ENCODE measurements at places on chromosomes 6 and 20.

DNA sequence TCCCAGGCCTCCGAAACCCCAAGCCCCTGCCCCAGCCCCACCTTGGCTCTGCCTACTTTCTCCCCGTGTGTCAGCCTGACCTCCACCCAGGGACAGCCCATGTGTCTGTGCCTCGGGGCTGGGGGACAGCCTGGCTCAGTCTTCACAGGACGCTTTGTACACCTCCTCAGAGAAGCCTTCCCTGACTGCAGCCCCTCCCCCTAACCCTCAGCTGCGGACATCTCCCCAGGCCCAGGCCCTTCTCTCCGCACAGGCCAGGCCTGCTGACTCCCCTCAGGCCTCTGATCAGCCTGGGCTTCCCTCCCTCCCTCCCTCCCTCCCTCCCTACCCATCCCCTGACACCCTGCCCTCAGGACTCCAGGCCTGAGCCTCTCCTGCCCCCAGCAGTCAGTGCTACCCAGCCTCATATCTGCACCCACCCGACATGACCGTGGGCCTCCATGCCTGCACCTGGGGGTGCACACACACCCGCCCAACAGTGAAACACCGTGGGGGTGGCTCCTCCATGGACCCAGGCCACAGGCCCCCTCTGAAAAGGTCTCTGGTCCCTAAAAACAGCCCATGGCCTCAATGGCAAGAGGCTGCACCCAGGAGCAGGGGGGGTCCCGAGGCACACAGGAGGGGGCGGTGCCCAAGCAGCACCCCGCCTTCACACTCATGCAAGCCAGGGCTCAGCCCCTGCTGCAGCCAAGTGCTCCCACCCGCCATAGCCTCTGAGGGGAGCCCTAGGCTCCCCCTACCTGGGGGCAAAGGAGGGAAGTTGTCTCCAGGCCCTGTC lies 12.9 kb downstream of the LAMA5 start:
- DNase-seq: no peak

- no peak for DNase-seq
These were observed 4.1 kb downstream of the FAM210B start for GRCh38 chr20:56362833-56363413.

DNA sequence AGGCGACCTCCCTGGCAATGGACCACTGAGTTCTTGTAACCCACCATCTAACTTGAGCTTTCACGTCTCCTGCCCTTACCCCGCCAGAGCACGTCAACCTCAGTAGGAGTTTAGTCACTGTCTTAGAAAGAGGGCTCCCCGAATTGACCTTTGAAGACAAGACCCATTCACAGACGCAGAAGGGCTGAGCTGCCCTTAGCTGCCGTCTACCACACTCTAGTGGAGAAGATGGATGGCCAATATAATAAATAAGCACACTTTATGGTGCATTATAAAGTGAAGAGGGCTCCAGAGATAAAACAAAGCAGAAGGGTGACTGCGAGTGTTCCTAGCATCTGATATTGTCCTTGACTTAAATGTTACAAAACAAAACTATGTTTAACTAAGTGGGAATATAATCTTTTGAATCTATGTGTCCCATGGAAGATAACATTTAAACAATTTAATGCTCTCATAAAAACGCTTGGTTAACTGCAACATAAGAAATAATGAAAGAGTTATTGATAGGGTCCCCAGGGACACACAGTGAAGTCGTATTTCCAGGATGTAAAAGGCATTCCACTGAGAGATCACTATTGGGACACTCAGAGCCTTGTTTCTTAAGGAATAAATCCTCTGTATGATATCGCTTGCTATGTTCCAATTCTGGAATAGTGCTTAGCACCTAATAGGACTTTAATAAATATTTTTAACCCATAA lies 261.1 kb downstream of the THBS2 start:
- DNase-seq: no peak

DNA sequence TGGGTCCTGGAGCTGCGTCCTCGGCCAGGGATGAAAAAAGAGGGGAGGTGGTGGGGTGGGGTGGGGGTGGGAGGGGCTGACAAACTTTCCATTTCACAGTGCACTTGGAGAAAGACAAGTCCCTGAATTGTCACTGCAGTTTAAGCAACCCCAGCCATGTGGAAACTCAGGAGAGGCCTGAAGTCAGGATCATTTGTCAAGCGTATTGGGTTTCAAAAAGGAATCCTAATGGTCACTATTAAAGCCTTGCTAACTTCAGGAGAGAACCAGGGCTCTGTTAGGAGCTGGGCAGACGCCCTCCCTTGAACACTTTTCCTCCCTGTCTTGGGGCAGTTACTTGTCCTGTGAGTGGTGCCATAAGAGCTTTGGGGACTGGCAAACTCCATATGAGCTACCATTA lies 159.9 kb downstream of the FNDC1 start:
- DNase-seq: no peak

DNA sequence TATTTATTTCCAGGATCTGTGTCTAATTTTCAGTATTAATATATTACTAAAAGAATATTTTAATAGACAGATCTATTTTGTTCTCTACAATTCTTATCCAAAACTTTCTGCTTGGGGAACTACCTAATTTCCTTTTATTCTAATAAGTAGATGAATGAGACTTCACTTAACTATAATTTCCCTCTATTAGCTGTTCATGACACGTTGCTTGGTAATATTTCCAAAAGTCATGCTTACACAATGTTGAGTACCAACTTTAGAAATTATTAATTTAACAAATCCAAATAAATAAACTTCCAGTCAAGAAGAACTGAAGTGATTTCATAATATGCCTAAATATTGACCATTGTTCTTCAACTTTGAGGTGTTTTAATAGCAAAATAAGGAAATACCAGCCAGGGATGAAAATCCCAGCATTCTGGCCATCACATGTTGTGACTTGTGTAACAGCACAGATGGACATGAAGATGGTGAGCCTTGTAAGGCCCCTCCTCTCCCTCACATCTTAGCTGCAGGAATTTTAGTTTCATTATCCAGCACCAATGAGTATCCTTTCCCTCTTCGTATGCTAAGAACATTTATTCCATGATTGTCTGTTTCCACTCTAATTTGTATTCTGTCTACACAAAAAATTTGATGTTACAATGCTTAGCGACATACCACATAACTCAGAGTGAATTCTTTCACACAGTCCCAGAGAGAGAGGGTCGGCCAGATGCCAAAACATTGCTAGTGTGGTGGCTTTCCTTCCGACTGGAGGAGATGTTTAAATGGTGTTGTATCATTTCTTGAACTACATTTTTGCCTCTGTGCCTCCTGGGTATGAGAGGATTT lies 137.5 kb downstream of the FOXA2 start:
- DNase-seq: no peak

GRCh38 chr20:57027777-57028176 lies 238.7 kb downstream of the BMP7 start:
- no peak for DNase-seq

DNA sequence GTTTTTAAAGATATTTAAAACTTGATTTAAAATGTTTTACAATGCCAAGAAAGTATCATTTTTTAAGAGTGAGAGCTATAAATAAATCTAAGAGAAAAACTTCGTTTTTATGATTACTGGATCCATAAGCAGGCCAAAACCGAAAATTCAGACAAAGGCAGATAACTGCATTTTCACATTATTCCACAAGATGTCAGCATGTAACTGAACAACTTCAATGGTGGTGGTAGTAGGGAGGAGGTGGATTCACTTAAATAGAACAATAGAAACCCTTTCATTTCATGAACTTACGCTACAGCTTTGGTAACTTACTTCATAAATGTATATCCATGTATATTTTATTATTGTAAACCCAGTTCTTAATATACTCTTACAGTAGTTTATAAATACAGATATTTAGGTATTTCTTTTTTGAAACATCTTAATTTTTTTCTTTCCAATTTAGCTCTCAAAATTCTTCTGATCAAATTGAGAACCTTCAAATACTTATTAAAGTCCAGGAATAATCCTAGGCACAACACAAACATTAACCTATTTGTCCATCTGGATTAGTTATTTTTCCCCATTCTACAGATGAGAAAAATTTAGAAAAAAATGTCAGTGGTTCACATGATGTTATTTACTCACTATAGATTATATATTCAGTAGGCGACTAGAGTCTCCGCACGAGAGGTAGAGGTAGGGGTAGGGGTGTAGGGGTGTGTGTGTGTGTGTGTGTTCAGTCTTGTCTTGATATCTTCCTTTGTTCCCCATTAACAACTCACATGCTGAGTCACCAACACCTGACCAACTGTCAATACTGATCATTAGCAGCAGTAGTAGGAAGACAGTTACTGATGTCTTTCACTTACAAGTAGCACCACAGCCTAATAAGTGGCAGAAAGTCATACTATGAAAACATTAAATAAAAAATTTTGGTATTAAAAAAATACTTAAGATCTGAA lies 111.5 kb downstream of the ARHGAP18 start:
- DNase-seq: peak; percentile 63

DNA sequence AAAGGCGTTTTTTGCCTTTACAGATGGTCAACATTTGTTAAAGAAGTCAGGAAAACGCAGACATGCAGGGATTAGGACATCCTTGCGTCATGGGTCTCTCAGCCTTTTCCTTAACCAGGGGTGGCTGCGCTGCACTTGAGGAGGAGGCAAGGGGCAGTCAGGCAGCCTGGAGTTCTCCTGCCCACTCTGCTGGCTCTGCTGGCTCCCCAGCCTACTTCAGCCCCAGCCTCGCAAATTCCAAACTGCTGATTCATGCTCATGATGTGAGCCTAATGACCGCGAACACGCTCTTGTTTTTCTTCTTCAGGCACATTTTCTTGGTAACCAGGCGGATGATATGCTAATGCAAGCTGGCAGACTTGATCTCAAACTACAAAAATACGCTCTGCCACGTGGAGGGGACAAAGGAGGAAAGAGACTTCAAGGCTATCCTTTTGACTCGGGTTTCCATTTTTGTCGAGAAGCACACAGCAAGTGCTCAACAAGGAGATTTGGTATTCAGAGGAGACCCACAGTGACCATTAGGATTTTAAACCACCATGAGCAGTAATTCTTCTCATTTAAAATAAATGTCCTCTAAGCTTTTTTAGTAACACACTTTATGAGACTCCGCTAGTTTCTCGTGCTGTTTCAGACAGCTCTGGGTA lies 290.3 kb upstream of the STXBP5 start:
- peak; percentile 88 for DNase-seq

- no peak for DNase-seq
These were observed 1.3 kb downstream of the DUSP15 start for GRCh38 chr20:31868853-31869672.

DNA sequence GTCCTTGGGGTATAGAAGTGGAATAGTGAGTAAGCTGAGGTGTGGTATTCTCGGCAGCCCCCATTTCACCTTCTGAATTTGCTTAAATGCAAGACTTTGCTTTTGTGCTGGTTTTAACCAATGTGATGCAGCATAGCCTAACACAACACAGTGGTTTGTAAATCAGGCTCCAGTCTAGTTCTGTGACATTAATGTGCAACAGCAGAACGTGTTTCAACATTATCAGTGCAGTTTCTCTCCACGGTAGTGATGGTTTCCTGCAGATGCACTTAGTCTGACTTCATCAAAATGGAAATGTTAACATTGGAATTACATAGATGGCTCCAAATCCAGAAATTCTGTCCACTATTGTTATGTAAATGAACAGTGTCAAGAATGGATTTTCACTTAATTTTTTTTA lies 139.5 kb downstream of the ZFAND3 start:
- no peak for DNase-seq

GRCh38 chr6:109790131-109790530 lies 99.0 kb downstream of the FIG4 start:
- no peak for DNase-seq
